ENCODE measurements at places on chromosomes 5 and 9. TPM values are rescaled to one million over a fixed set of nuclear protein-coding genes. Genes with fewer than 3 reads are reported as not detected.

Gene DOCK2
- under 0.01 TPM for total RNA-seq

Gene TLX3
- not detected for total RNA-seq

Gene PCDHA1
- total RNA-seq, result not detected

Gene FBP1
- total RNA-seq, result 13.2 TPM

Gene PCDHA11
- under 0.01 TPM for total RNA-seq

Gene MARCOL
- total RNA-seq, result not detected

All from thoracic aorta endothelial cell (primary cell).